ENCODE measurements at places on chromosomes 16 and 17. TPM values are rescaled to one million over a fixed set of nuclear protein-coding genes. Genes with fewer than 3 reads are reported as not detected.

Gene CD300H
- not detected for total RNA-seq

Gene KIFC3
- total RNA-seq: 53.0 TPM

Gene SYNGR2
- total RNA-seq: 57.6 TPM

Gene CLDN6
- not detected for total RNA-seq

Gene SLC47A2
- total RNA-seq: not detected

Gene GAST
- not detected for total RNA-seq

Gene KRTAP4-9
- not detected for total RNA-seq

Gene SLFN5
- total RNA-seq: 21.4 TPM

Gene ZNF23
- total RNA-seq: 3.5 TPM

Gene UNC45B
- total RNA-seq: not detected

Gene EVPLL
- total RNA-seq: not detected

Gene RRAD
- 2.3 TPM for total RNA-seq

Gene TBC1D26
- total RNA-seq: not detected

Gene OR3A3
- total RNA-seq: not detected

Gene PYY
- total RNA-seq: not detected

Gene GLG1
- 112 TPM for total RNA-seq

Gene CACNA1G
- total RNA-seq: not detected

Gene ARSG
- 5.0 TPM for total RNA-seq

Gene NDUFAB1
- 239 TPM for total RNA-seq

Gene C16orf96
- 0.05 TPM for total RNA-seq

Gene TM4SF5
- not detected for total RNA-seq

Gene SKAP1
- total RNA-seq: 0.69 TPM

Gene RASD1
- 3.8 TPM for total RNA-seq

Gene CD300LF
- not detected for total RNA-seq

Gene AXIN2
- total RNA-seq: 1.2 TPM

Gene CCDC154
- total RNA-seq: 0.05 TPM

Gene ZNF688
- 10.2 TPM for total RNA-seq

Gene ERI2
- total RNA-seq: 9.0 TPM

Gene ADAD2
- total RNA-seq: not detected

Gene CDH5
- 798 TPM for total RNA-seq
